ENCODE measurements at places on chromosomes 16 and 17. TPM values are rescaled to one million over a fixed set of nuclear protein-coding genes. Genes with fewer than 3 reads are reported as not detected.

IRF8 gene
- total RNA-seq = 1.9 TPM

VMO1 gene
- not detected for total RNA-seq

KRT32 gene
- not detected for total RNA-seq

DUSP14 gene
- total RNA-seq = 36.5 TPM

DNAH9 gene
- total RNA-seq = 0.55 TPM

SNX20 gene
- total RNA-seq = not detected

C16orf96 gene
- 0.10 TPM for total RNA-seq

ABCA6 gene
- total RNA-seq = not detected

OR1F1 gene
- total RNA-seq = not detected
